GM12878 (cell line): ENCODE measurements at places on chromosomes 16 and 17. TPM values are rescaled to one million over a fixed set of nuclear protein-coding genes. Genes with fewer than 3 reads are reported as not detected.

GRCh38 chr17:78925662-78926555, 722 bp upstream of the TIMP2 start:
- DNase-seq = no peak

- no peak for DNase-seq
These were observed 35.7 kb upstream of the METTL9 start for GRCh38 chr16:21563676-21564075.

GRCh38 chr17:69228018-69228417, 606 bp downstream of the ABCA10 start:
- no peak for DNase-seq

GRCh38 chr17:63116967-63117830, 151.2 kb downstream of the TANC2 start:
- DNase-seq = no peak

- no peak for DNase-seq
These were observed 579 bp upstream of the LRRC59 start for GRCh38 chr17:50397919-50398285.

DNA sequence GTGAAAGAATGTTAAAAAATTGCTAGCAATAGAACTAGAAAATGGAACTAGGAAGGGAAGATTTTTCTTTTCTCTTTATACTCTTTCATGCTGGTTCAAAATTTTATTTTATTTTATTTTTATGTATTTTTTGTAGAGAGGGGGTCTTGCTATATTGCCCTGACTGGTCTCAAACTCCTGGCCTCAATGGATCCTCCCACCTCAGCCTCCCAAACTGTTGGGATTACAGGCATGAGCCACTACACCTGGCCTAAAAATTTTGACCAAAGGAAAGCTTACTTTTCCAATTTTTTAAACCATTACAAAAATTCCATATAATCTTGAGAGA, 10.0 kb upstream of the TERF2 start:
- DNase-seq = no peak

DNA sequence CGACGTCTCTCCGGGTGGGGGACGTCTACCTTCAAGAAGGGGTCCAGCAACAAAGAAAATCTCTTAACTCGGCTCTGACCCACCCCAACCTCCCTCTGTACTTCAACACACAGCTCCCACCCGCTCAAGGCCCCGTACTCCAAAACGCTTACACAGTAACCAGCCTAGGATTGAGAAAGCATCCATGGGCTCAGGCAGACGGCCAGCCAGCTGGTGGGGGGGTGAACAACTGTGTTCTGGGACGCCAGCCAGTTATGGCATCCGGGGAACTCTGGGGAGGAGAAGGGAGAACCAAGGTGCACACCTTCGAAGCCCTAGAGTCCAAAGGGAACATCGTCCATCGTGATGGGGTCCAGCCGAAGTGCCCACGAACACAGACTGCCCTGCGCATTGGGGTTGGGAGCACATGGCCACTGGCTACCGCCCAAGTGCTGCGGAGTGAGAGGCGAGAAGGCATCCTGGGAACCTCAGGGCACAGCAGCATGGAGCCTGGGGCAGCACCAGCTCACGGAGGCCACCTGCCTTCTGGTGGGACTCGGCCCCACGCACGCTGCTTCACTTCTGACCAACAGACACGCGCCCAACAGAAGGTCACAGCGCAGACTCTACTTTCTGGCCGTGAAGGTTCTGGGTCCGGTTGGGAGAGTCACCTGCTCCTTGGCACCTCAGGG, 14.3 kb downstream of the SLC16A3 start:
- no peak for DNase-seq

DNA sequence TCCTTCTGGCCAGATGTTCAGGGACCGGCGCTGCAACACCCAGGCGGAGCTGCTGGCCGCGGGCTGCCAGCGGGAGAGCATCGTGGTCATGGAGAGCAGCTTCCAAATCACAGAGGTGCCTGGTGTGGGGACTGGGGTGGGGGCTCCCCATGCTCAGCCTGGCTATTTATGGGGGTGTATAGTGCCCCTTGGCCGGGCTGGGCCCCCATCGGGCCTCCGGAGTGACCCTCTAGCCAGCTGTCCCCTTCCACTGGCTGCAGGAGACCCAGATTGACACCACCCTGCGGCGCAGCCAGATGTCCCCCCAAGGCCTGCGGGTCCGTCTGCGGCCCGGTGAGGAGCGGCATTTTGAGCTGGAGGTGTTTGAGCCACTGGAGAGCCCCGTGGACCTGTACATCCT, 6.1 kb downstream of the ITGB4 start:
- DNase-seq = no peak

GRCh38 chr16:23893986-23894385, 58.2 kb downstream of the PRKCB start:
- no peak for DNase-seq

DNA sequence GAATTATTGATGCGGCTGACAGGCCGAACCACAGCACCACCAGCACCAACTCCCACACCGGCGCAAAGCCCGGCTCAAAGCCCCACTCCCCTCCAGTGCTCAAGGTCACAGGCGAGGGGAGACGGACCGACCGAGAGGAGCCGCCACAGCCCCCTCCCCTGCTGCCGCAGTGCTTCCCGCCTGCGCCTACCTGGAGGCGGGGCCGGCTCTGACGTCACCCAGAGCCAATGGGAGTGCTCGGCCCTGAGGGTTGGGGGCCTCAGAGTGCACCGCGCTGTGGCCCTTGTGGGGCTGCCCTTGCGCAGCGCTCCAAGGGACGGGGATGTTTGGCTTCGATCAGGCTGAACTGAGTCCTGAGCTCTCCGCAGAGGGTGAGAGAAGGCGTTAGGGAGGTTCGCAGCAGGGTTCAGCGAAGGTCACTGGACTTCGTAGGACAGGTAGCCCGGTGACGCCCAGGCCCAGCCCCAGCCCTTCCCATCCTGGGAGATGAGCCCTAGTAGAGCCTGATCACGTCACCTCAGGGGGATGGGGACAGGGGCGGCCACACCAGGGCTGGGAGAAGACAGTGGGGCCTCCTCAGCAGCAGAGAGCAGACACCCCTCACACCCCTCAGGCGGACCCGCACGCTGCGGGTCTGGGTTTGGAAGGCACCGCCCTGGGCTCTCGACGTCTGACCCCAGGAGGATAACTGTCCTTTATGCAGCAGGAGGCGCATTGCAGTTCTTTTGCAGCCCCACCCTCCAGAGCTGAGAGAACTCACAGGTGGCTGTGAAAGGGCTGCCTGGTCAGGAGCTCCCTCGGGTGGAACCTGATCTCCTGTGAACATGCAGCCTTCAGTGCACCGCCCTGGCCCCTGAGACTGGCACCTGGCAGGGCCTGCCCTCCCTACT, 1.5 kb downstream of the NDRG4 start:
- DNase-seq = no peak

DNA sequence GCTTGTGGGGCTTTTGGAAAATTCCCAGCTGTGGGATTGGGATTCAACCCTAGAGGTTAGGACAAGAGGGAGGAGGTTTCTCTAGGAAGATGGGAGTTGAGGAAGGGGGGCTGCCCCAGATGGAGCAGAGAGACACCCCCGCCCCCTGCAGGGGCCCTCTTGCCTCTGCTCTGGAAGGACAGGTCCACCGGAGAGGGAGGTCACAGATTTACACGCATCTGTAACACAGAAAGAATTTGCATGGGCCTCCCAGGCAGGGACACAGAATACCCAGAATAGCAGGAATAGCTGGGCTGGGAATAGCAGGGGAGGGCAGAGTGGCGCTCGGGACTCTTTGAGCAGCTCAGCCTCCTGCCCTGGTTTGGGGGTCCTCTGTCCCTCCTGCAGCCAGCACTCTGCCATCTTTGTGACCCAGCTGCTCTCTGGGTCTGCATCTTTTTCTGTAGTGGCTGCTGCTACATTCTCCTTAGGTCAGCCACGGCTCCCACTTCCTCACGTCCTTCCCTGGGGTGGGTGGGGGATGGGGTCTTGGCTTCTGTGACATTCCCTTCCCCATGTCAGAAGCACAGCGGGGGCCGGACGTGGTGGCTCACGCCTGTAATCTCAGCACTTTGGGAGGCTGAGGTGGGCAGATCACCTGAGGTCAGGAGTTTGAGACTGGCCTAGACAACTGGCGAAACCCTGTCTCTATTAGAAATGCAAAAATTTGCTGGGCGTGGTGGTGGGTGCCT, 33.9 kb upstream of the PLLP start:
- no peak for DNase-seq

GRCh38 chr17:56023851-56024250, 129.4 kb upstream of the ANKFN1 start:
- DNase-seq = no peak

GRCh38 chr16:9528511-9529079, 437.2 kb downstream of the HAPSTR1 start:
- DNase-seq = no peak

DNA sequence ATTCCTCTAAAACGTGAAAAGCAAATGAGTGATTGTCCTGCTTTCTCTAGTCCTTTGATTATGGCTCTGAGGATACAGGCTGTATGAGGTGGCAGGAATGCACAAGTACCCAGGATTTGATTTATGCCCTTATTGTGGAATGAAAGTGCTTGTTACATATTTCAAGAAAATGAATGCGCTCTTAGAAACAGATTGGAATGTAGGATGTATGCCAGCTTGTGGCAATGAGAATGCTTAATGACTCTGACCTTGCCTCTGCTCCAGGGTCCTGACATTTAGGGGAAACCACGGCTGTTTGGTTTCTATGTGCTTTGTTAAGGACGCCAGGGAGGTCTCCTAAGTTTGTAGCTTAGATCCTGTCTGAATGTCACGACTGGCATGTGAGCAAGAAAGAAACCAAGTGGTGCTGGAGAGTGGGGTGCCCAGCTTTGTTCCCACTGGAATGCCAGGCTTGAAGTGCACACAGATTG, 22.0 kb downstream of the PRCD start:
- DNase-seq = no peak

DNA sequence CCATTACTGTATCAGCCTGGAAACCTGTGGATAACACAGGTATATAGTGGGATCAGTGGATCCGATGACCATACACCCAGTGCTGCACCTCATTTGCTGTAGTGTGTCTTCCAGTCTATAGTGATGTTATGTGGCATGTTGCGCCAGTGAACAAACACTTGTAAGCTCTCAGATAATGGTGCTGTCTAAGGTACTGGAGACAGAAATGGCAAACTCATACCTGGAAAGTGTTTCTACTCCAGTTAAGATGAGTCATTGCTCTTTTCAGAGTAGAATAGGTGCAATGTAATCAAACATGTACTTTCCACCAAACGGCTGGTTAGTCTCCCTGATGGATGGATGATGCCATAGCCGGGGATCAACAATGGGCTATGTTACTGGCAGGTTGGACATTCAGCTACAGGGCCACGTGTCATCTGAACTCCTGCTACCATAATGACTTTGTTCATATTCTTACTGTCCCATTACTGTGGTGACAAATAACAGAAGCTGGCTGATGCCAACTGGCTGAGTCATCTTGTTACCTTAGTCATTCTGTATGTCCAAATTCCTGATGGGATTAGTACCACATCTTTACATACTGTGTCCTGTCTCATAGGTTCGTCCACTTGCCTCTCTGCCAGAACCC, 6.3 kb downstream of the CCL11 start:
- no peak for DNase-seq

- no peak for DNase-seq
These were observed 134.0 kb downstream of the MYO1D start for GRCh38 chr17:32742681-32743538.

DNA sequence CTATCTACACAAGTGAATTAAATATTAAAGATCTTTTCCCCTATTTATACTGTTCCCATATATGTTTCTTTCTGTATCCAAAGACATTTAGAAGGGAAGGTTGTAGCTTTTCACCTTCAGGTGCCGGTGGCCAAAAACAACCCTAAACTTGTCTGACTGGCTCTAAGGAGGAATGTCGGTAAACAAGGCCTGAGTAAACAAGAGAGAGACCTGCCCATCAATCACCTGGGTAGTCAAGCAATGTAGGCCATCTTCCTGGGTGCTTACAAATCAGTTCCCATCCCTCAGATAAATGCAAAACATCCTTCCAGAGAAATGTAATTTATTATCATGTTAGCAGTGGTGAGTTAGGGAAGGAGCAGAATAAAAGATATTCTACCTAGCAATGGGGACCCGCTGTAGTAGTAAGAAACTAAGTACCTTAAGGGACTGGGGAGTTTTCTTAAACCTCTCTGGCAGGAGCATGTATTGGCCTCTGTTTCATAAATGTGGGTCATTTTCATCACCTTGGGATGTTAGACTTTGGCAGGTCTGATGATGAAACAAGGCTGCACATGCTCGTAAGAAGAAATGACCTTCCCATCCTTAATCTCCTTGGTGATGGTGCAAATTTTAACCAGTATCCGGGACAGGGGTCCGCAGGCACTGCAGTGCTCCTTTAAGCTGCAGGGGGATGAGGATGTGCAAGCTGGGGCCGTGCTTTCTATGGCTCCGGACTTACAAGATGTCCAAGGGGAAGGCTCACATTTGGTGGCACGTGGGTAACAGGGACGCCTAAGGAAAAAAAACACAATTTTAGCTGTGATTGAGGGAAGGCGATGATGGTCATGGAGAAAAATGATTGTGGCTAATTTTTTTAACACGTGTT, 8.4 kb downstream of the KRT39 start:
- no peak for DNase-seq

DNA sequence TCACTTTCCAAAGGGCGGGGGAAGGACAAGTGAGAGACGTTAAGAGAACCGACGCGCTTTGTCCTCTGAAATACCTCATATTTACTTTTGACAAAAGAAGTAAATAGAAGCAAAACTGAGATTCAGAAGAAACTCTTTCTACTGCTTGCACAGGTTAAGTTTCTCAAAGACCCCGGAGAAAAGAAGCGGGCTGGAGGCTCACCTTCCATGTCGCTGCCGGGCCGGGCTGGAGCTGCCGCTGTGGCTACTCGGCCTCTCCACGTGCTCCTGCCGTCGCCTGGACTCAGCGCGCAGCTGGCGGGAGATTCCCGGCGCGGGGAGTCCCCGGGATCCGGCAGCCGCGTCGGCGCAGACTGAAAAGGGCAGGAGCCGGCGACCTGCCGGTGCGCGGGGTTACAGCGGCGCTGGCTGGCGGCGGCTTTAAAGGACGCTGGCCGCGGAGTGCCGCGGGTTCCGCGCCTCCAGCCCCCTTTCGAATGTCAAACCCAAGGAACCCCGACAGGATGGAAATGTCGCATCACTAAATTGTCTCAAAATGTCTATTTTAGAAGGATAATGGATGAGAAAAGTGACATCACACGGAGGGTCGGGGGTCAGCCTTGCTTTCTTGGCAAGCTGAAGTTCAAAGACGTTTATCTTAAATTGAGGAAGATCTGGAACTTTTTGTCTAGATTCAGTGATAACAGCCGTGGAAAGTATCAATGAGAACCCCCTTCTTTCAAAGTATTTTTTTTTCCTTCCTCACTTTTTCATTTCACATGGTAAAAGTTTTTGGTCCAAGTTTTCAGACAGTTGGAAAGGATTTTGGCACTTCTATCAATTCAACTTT, at the start of gene IKZF3:
IKZF3 (minus strand) TSS at position 395 of the 829 bp plus-strand sequence; CDS start at position 209, 186 bp downstream.
- DNase-seq = no peak

KRTAP16-1 gene
- total RNA-seq = not detected in 2 replicates

STAT3 gene
- total RNA-seq = 82.6 and 86.2 TPM in 2 replicates

PARD6A gene
- 6.2 and 7.5 TPM in 2 replicates for total RNA-seq

CCL8 gene
- not detected in 2 replicates for total RNA-seq

PLK1 gene
- total RNA-seq = 120 and 124 TPM in 2 replicates

CD7 gene
- 0.33 TPM in 1 of 2 replicates, not detected in the other for total RNA-seq

OR1D2 gene
- not detected in 2 replicates for total RNA-seq

DHRS7C gene
- total RNA-seq = not detected in 2 replicates
